ENCODE measurements at places on chromosomes 13 and 19.

GRCh38 chr13:45327253-45327955 is 13.6 kb downstream of the TPT1 start:
- DNase-seq = no peak

DNA sequence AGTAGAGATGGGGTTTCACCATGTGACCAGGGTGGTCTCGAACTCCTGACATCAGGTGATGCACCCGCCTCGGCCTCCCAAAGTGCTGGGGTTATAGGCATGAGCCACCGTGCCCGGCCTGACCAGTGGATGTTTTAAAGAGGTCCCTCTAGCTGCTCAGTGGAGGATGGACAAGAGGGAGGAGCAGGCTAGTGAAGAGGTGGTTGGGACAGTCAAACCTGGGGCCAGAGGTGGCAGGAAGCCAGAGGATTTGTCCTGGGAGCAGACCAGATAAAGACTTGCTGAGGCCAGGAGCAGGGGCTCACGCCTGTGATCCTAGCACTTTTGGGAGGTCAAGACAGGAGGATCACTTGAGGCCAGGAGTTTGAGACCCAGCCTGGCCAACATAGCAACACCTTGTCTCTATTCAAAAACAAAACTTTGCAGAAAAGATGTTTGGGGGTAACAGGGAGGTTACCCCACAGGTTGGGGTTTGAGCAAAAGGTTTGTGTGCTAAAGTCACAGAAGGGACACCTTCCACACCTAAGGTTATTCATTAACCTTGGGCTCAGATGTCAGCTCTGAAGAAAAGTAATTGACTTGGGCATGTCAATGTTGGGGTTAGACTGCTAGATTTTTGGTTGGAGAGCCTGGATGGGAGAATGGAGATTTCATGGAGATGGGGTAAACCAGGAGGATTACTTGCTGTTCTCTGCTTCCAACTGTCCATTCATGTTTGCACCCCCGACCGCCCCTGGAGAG is 9.0 kb downstream of the BCAM start:
- no peak for DNase-seq

GRCh38 chr13:86714495-86714894 is 915.3 kb upstream of the SLITRK6 start:
- DNase-seq = no peak

GRCh38 chr19:37973666-37974065 is 66.7 kb downstream of the SIPA1L3 start:
- DNase-seq = no peak

DNA sequence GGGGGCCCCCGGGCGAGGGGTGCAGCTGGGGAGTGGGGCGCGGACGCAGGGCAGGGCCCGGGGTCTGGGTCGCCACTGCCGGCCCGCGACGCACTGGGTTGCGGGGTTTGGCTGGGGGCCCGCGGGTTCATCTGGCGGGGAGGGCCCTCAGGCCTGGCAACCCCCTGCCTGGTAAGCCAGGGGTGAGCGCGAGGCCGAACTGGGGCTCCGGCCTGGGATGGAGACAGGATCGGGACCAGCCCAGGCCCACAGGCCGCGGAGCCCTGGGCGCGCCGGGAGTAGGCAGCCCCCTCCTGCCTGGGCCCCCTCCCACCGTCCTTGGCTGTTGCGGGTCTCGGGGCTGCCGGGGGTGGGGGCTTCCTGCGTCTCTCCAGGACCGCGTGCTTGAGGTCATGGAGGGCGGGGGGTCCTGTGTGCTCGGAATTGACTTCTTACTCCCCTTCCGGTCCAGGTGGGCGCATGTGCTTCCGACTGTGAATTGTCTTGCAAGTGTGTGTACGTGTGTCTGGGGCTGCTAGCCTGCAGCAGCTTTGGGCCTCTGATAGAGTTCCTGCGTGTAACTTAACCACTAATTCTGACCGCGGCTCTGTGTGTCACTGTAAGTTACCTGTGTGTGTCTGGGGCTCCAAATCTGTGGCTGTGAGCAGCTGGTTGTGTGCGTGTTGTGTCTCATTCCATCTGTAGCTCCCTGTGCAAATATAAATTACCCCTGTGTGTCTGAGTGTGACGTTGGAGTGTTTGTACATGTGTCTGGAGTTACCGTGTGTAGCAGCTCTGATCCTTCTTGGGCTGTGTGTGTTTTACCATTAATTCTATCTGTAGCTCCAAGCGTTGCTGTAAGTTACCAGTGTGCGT is 751 bp downstream of the GRAMD1A start:
- peak; percentile 43 for DNase-seq

GRCh38 chr13:33497146-33497845 is 211.7 kb upstream of the STARD13 start:
- DNase-seq = no peak

DNA sequence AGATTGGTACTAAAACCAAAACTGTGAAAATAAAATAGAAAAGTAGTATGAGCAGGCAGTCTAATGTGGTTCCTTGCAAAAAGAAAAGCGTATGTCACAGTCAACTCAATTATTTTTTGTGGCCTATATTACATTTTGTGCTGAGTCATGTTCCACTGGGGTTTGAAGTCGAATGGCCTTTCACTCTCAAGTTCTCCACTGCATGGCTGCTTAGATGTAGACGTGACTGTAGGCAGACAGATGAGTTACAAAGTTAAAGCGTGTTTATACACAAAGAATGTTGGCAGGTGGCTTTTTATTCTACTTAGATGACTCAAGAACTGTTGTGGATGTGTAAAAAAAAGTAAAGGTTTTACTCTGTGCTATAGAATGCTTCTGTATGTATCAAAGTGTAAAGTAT is 133.9 kb downstream of the SLITRK6 start:
- DNase-seq = no peak

- DNase-seq = no peak
Measured at GRCh38 chr19:16383584-16384161, 59.0 kb downstream of the KLF2 start.

- no peak for DNase-seq
Measured at GRCh38 chr19:51407511-51408131, 9.8 kb downstream of the SIGLEC10 start.

GRCh38 chr13:49776871-49777270 is 15.6 kb downstream of the KPNA3 start:
- DNase-seq = no peak

GRCh38 chr19:42658076-42658475 is 63.4 kb upstream of the CEACAM8 start:
- DNase-seq = no peak

GRCh38 chr13:41231786-41232185 is 31.6 kb downstream of the MTRF1 start:
- no peak for DNase-seq

DNA sequence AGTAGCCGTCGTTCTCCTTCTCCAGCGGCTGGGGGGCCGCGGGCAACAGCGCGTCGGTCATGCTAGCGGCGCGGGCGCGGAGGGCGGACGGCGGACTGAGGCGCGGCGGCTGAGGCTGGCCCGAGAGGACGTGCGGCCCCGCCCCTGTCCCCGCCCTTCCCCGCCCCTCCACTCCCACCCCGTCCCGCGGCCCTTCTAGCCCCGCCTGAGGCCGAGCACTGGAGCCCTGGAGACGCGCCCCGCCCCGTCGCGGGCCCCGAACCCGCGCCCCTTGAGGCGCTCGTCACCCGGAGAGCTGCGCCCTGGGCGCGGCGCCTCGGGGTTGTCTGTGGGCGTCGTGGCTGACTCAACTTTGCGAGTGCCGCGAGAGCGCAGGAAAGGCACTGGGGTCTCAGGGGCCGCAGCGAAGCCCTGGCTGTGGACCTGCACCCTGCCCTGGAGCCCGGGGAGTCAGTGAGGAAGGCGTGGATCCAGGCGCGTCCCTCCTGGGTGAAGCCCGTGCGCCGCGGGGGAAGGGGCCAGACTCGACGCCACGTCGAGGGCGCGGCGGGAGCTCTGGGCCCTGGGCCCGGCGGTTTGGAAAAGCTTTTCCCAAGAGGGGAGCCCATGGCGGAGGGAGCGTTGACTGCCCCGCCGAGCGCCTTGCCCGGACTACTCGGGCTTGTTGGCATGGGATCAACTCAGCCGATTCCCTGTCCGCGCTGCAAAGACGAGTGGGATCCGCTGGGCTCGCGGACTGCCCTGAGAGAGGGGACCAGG is at the start of gene RHPN2:
Gene RHPN2, minus strand, starts transcription at position 97 of the 759 bp plus-strand sequence. Its CDS starts 36 bp downstream, at position 61.
- DNase-seq = peak; percentile 4

DNA sequence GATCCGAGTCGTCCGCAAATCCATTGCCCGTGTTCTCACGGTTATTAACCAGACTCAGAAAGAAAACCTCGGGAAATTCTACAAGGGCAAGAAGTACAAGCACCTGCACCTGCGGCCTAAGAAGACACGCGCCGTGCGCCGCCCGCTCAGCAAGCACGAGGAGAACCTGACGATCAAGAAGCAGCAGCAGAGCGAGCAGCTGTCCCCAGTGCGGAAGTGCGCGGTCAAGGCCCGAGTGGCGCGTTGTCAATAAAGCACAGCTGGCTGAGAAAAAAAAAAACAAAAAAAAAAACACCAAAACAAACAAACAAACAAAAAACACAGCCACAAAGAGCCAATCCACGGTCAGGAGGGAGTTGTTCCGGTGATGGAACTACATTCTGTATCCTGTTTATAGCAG is 4.7 kb upstream of the GNA15 start:
- no peak for DNase-seq

DNA sequence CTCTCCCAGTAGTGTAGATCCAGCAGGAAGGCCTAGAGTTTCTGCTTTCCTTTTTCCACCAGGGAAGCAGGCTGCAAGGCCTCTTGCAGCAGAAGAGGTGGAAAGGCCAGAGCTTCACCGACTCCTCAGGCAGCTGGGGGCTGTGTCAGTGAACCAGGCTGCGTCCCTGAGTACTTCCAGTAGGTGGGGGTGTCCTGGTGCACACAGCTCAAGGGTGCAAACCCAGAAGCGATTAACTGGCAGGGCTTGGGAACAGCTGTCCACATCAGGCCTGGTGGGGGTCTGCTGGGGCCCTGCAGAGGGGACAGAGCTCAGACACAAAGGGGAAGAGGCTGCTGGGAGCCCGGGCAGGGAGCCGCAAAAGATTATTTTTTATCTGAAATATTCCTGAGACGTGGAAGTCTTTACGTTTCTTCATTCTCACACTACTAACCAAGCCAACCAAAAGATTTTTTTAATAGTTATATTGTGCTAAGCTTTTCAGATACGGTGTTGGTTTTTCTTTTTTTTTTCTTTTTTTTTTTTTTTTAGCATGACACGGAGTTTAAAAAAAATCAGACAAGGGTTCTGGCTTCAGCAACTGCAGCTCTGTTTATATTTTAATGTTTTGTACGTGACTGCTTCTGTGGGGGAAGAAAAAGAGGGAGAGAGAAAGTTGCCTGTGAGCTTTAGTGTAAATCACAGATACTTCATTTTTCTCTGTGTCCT is 11.0 kb downstream of the TSHZ3 start:
- no peak for DNase-seq

DNA sequence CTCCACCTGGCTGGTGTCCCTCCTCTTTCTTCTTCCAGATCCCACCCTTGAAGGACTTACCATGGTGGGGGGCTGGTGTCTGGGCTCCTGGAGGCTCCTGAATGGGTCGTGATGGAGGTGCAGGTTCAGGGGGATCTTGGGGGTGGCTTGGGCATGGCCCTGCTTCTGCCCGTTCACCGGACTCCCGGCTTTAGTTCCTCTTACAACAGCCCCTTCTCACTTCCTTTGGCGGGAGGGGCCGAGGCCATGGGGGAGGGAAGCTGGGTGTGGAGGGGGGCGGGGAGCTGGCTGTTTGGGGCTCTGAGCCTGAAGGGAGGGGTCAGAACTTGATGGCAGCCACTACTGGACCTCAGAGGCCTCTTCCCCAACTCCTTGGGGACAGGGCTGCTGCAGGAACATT is at the start of gene MYO1F:
Gene MYO1F, minus strand, starts transcription at position 196 of the 400 bp plus-strand sequence. Its CDS starts 133 bp downstream, at position 63.
- DNase-seq = no peak

DNA sequence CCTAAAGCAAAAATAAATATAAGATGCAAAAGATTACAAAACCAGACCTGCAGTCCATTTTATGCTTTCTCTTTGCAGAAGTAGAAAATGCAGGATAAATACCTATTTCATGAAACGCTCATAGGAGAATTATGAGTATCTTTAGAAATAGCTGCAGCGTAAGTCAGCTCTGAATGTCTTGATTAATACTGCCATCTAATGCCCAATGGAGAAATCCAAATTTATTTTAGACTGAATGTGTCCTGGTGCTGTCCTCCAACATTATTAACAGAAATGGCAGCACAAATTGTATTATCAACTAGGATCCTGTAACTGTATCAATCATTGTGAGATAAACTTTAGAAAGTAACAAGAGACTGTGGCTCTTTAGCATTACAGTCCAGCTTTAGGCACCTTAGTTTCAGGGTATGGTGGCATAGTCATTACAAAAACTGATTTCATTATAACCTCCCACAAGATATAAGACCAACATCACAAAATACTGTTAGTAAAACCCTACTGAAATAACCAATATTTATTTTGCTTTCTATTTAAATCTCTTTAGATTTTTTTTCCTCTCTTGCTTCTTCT is 162.1 kb upstream of the MIR17HG start:
- no peak for DNase-seq

GRCh38 chr13:29954082-29955028 is 103.9 kb upstream of the UBL3 start:
- DNase-seq = peak; percentile 23

- DNase-seq = no peak
Measured at GRCh38 chr13:41751734-41752445, 209.0 kb downstream of the VWA8 start.

DNA sequence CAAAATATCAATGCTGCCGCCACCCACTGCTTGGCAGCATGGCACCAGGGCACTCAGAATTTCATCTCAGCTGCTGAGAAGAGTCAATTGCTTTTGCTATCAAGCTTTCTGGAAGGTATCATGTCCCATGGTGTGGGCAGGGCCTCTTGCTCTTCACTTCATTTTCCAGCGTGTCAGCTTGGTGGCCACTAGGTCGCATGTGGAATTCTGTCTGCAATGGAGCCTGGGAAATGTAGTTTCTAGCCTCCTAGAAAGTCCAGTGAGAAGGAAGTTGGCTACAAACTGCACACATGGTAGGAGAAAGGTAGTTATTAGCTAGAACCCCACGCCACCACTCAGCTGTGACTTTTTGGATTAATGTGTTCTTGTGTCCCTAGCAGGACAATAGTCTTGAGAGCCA is 105.3 kb downstream of the MYO16 start:
- no peak for DNase-seq

DNA sequence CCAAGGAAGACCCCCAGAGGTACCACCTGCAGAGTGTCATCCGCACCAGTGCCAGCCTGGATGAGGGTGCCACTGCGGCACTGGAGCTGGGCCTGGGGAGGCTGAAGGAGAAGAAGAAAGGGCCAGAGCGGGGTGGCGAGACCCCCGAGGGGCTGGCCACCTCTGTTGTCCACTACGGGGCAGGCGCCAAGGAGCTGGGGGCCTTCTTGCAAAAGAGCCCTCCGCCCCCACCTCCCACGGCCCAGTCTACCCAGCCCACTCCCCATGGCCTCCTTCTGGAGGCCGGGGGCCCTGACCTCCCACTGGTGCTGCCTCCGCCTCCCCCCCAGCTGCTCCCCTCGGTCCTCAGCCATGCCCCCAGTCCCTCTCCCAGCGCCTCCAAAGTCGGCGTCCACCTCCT is 5.4 kb downstream of the PRR12 start:
- no peak for DNase-seq

DNA sequence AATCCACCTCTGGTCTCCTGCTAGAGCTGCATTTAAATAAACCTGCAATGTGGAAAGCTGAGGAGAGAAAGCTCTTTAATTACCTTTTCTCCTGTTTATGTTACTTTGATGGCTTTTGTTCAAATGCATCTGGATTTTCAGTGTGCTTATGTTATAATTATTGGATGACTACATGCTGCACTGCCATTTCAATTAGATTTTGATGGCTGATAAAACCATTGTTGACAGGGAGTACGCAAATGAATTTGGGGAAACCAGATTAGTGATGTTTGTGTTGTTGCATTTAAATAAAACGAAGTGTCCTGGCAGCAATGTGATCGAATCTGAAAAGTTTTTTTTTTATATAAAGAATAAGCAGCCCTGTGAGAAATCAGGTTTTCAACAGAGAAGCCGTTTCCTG is 799.8 kb downstream of the DIAPH3 start:
- DNase-seq = no peak

Data from activated T-helper 1 cell treated with Interleukin-2 at 50 U/mL for 16 hours (primary cell).